ENCODE measurements at places on chromosomes 1 and 21. TPM values are rescaled to one million over a fixed set of nuclear protein-coding genes. Genes with fewer than 3 reads are reported as not detected.

The SOAT1 gene
- total RNA-seq: 143 TPM

The NPPA gene
- total RNA-seq: not detected

The HAO2 gene
- not detected for total RNA-seq

The MFAP2 gene
- total RNA-seq: 28.0 TPM

The HEYL gene
- 0.15 TPM for total RNA-seq

The GBP1 gene
- total RNA-seq: 51.3 TPM

The CD5L gene
- not detected for total RNA-seq

The LRRC8B gene
- 17.9 TPM for total RNA-seq
